NCI-H524 treated with DMSO at 0.1 percent for 48 hours (cell line): ENCODE measurements at places on chromosomes 5 and 9.

- no peak for DNase-seq
These were observed 35.2 kb downstream of the DTWD2 start for GRCh38 chr5:118952992-118953651.

DNA sequence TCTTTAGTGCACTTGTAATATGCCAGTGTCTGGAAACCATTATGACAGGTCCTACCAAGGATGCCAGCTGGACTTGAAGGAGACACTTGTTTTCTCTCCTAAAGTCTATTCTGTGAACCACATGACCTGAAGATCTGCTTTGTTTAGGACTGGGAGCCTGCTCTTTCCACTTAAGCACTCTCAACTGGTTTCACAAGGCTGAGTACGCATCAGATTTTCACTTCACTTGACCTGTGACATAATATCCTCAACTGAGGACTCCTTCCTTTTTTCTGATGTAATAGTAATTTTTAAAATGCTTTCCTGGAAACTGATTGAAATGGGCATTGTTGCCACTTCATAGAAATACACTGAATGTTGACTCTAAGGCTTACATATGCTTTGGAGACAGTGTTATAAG is 52.2 kb downstream of the PDE8B start:
- no peak for DNase-seq

- DNase-seq: no peak
These were observed 21.5 kb upstream of the MYO10 start for GRCh38 chr5:16957304-16958196.

DNA sequence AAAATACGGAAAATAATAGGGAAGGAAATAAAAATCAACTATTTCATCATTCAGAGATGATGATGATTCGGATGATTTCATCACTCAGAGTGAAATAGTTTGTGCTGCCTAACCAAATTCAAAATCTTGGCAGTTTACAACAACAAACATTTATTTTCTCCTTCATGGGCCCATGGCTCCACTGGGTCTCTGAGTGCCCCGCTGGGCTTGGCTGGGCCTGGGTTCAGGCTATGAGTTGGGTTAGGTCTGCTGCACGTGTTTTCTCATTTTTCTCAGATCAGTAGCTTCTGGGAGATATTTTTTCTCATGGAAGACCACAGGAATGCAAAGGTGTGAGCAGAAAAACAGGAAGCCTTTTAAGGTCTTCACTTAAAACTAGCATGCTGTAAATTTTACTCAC is 24.0 kb upstream of the F2RL1 start:
- no peak for DNase-seq

- DNase-seq: no peak
These were observed 84.7 kb downstream of the PLCXD3 start for GRCh38 chr5:41425736-41426135.

- no peak for DNase-seq
These were observed 248.0 kb downstream of the NSG2 start for GRCh38 chr5:174293481-174293880.

- DNase-seq: no peak
These were observed 45.2 kb upstream of the PALM2AKAP2 start for GRCh38 chr9:109734814-109735213.

DNA sequence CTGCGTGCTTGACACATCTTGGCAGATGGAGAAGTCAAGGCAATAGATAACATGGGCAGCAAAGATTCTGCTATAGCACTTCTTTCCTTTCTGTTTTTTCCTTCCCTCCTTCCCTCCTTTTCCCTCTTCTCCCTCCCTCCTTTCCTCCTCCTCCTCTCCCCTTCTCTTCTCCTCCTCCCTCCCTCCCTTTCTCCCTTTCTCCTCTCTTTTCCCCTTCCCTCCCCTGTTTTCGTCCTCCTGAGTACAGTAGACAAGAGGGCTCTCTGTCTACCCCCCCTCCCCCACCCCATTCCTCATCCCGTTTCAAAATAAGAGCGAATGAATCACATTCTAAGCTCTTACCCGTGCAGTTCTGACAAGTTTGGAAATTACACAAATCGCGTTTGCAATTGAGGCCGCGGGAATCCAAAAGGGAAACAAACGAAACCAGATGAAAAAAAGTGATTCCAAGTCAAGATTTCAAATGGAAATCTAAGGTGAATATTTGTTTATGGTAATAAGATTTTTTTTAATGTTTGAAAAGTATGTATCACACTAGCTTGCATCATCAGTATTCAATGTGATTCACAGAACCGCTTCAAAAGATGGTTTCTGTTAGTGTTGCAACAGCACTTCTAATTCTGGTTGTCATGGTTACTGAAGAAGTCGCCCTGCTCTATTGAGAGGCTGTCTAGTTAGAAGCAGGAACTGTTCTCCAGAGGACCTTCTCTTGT is 1.3 kb downstream of the NIM1K start:
- DNase-seq: peak; percentile 34

GRCh38 chr9:113955076-113955752 is 79.1 kb downstream of the ZNF618 start:
- no peak for DNase-seq

DNA sequence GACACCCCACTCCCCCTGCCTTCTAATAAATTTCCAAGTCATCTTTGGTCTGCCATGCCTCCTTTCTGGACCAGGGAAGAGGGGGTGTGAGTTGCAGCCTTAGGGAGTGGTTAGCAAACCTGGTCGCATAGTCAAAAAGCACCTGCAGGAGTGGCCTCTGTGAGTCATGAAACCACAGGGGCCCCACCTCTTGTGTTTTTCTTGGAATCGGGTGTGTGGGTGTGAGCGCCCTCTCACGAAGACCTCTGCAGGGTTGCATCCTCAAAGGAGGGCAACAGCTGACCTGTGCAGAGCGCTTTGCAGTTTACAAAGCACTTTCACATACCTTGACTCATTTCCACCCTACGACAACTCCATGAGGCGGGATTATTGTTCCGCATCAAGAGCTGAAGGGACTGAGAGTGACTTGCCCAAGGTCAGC is 36.8 kb upstream of the TEX48 start:
- DNase-seq: no peak

- no peak for DNase-seq
These were observed 598.3 kb downstream of the EFNA5 start for GRCh38 chr5:107072440-107072839.

- DNase-seq: no peak
These were observed 3.7 kb downstream of the NSMF start for GRCh38 chr9:137455359-137455991.

DNA sequence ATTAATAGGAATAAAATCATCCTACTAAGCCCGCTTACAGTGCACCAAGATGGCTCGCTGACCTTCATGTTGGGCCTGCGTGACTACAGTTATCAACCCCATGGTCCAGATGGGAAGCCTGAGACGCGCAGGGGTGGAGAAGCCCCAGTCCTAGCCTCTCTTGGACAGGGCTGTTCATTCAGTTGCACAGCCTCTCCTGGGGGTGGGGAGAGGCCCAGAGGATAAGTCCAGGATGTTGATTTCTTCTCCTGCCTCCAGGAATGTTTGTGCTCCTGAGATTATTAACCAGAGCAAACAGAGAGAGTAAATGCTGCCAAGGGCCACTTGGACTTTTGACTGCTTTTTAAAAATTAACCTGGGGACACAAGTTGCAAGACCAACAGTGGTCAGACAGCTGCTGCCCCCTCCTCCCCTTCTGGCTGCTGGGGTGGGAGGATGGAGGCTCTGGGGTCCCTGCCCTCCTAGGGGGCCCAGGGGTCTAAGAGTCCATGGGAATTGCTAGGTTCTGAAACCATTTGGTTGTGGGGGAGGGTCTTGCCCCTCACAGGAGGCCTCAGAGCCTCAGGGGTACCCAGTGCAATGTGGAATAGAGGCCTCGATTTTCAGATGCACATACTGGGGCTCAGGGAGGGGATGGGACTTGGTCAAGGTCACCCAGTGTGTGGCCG is 2.8 kb upstream of the AMBP start:
- no peak for DNase-seq

DNA sequence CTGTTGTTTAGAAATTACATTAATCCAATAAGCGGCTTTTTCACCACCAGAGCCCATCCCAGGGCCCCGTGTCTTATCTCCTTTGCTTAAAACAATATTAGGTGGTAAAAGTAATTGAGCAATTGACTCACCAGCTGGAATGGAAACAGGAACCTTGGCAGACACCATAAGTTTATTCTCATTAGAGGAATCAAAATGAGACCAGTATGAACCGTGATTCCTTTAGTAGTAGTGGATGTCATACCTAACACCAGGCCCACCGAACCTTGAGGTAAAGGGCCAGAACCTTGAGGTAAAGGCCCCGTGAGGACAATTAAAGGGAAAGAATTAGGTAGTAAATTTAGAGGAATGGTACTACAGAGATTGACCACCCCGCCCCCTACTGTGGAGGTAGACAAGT is 16.5 kb downstream of the HSDL2 start:
- no peak for DNase-seq

DNA sequence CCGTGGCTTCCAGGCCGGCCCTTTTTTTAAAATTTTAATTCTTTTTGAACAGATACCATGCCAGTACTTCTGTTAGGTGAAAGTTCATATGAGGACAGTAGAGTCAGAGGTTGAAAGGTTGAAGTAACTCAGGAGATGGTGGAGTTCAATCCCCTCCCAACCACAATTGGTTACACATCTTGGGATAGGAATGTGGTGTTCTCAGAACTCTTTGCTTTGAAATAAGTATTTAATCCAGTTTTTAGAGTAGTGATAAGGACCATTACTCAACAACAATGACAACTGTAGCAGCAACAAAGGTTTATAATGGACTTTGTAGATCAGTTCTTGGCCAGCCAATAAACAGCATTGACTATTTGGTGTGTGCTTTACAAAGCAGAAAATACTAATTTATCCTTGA is 116.0 kb downstream of the ARHGAP26 start:
- DNase-seq: no peak

- DNase-seq: no peak
These were observed 52.8 kb downstream of the SEMA4D start for GRCh38 chr9:89444925-89445765.

DNA sequence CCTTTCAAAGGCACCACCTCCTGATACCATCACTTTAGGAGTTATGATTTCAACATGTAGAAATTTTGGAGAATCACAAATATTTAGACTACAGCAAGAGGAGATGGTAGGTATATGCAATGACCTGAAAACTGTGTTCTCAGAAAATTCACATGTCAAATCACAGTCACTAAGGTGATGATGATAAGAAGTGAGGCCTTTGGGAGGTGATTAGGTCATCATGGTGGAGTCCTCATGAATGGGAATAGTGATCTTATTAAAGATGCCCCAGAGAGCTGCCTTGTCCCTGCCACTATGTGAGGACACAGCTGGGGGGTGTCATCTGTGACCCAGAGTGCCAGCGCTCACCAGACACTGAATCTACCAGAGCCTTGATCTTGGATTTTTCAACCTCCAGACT is 513.5 kb upstream of the TUSC1 start:
- no peak for DNase-seq

GRCh38 chr9:128072144-128073021 is 4.4 kb downstream of the SLC25A25 start:
- no peak for DNase-seq

GRCh38 chr5:138444078-138444773 is 5.4 kb downstream of the REEP2 start:
- DNase-seq: no peak

- DNase-seq: no peak
These were observed 4.7 kb downstream of the KLHL3 start for GRCh38 chr5:137731176-137731575.

GRCh38 chr5:20618340-20618739 is 630.3 kb upstream of the CDH18 start:
- no peak for DNase-seq

- DNase-seq: no peak
These were observed 5.6 kb downstream of the IRX1 start for GRCh38 chr5:3601061-3601710.

DNA sequence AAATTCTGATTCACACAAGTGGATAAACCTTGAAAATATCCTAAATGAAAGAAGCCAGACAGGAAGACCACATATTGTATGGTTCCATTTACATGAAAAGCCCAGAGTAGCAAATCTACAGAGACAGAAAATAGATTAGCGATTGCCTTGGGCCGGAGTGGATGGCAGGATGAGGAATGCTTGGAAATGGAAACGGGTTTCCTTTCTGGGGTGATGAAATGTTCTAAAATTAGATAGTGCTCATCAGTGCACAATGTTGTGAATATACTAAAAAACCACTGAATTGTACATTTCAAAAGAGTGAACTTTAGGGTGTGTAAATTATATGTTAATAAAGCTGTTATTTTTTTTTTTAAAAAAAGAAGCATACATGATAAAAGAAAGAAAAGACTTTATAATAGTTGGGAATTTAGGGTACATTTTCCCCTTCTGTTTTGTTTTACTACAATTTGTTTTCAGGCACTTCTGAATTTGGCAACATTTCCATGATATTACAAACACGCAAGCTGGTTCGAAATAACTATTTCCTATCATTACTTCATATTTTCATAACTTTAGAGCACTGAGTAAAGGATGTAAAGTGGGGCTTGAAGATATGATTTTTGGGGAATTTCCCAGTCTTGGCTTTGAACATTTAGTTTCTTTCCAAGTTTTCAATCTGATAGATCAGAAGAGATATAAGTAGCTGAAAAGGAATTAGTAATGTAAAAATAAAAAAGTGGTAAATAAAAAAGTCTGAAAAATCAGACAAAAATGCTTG is 23.9 kb downstream of the SLC35A4 start:
- no peak for DNase-seq
